ENCODE measurements at places on chromosomes 16 and 17. TPM values are rescaled to one million over a fixed set of nuclear protein-coding genes. Genes with fewer than 3 reads are reported as not detected.
A peak's percentile ranks its signal among the peaks of the same experiment; 100 is the strongest.

DNA sequence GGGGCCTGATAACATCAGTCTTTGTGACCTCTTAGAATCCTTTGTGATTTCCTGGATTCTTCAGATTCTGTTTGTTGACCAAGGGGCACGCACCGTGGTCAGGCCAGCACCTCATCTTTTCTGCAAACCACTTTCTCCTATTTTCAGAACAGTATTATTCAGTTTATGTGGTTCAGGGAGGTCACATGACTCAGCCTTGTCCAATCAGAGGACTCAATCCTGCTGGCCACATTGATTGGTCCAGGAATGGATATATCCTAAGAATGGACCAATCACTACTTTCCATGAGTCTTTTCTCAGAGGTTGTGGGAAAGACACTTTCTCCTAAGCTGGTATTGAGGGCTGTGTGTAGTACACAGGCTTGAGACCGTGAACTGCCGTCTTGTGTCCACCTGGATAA is 123.1 kb upstream of the EEF2KMT start:
- no peaks in the 10 kb centered on the region for H3K27me3 ChIP-seq
- H3K27ac ChIP-seq, result no peak overlapping the region
- H3K4me3 ChIP-seq, result no peak overlapping the region
- no peaks in the 10 kb centered on the region for H3K36me3 ChIP-seq
- no peaks in the 10 kb centered on the region for H3K4me1 ChIP-seq
- no peak for DNase-seq

The TBC1D3G gene
- total RNA-seq, result not detected

DNA sequence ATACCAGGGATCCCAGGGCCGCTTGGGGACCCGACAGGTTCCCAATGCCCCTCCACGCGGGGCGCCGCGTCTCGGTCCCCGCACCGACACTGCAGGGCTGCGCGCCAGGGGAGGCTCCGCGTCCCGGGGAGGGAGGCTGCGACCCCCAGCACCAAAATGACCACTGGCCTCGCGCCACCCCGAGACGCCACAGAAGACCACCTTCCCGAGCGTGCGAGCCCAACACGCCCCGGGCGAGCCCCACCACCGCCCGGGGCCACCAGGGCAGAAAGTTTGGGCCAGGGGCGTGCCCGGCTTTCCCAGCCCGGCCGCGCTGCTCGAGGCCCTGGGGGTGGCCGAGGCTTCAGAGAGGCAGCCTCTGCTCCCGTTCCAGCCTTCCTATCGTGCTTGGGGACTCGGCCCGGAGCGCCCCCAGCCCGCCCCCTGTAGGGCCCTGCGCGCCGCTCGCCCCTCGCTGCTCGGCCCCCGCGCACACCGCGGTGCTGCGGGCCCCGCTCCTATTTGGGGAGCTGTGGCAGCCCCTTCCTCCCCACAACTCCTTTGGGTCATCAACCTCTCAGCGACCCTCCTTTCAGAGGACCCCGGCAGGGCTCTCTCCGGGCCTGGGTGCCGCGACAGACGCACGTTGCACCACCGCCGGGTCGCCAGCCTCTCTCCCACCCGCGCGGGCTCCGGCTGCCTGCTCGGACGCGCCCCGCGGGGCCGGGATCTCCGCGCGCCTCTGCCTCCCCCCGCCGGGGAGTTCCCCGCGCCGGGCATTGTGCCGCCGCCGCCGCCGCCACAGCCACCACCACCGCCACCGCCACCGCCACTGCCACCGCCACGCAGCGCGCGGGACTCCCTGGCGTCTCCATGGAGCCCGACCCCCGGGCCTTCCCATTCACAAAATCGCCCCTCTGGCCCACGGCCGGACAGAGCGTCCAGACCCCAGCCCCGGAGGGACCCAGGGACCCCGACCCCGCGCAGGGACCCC is 892 bp downstream of the RBFOX3 start:
- no peaks in the 10 kb centered on the region for H3K27me3 ChIP-seq
- no peak for DNase-seq
- no peaks in the 10 kb centered on the region for H3K36me3 ChIP-seq
- H3K27ac ChIP-seq, result no peak overlapping the region

The CA5A gene
- not detected for total RNA-seq

- H3K4me1 ChIP-seq, result peaks cover 7% of the 10 kb centered on the region
- H3K36me3 ChIP-seq, result peaks cover 20% of the 10 kb centered on the region
- H3K27me3 ChIP-seq, result no peaks in the 10 kb centered on the region
- H3K4me3 ChIP-seq, result no peak overlapping the region
Measured at GRCh38 chr16:57430955-57431354, 16.2 kb downstream of the CIAPIN1 start.

GRCh38 chr16:14344292-14344691 is 273.2 kb downstream of the MRTFB start:
- H3K27me3 ChIP-seq, result no peaks in the 10 kb centered on the region
- H3K36me3 ChIP-seq, result no peaks in the 10 kb centered on the region
- no peak overlapping the region for H3K27ac ChIP-seq
- H3K4me3 ChIP-seq, result no peak overlapping the region

The CAPN15 gene
- total RNA-seq, result 48.0 TPM

GRCh38 chr17:30236766-30237165 is 1.3 kb upstream of the SLC6A4 start:
- H3K4me1 ChIP-seq, result peaks cover 17% of the 10 kb centered on the region
- H3K36me3 ChIP-seq, result no peaks in the 10 kb centered on the region
- H3K4me3 ChIP-seq, result no peak overlapping the region
- no peaks in the 10 kb centered on the region for H3K27me3 ChIP-seq

DNA sequence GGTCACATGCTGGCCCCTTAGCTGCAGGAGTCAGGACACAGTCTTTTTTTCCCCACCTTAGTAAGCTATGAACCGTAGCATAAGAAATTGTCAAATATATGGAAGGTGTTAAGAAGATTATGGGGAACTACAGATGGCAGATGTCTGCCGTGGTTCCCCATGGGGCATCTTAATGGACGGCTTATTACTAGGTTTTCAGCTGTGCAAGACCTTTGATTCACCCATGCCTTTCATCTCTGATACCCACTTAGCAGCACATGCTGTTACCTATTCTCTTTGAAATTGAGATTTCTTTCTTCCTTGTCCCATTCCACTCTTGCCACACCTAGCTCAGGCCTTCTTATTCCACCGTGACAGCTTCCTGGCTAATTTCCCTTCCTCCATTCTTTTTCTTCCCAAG is 70.7 kb downstream of the RPTOR start:
- H3K36me3 ChIP-seq, result no peaks in the 10 kb centered on the region
- H3K27me3 ChIP-seq, result no peaks in the 10 kb centered on the region
- no peak overlapping the region for H3K27ac ChIP-seq
- H3K4me3 ChIP-seq, result no peak overlapping the region
- DNase-seq, result no peak

- peaks cover 70% of the 10 kb centered on the region for H3K4me1 ChIP-seq
- H3K27me3 ChIP-seq, result no peaks in the 10 kb centered on the region
- H3K36me3 ChIP-seq, result no peaks in the 10 kb centered on the region
- peak within 1 kb of the TSS; percentile 70 for H3K4me3 ChIP-seq
- H3K27ac ChIP-seq, result peak within 1 kb of the TSS; percentile 73
Measured at GRCh38 chr17:50150354-50151040, at the start of gene PPP1R9B. Gene PPP1R9B, minus strand, starts transcription at chr17:50150677. Its CDS starts 164 bp downstream, at chr17:50150513.

The GINS2 gene
- total RNA-seq, result 0.26 TPM

GRCh38 chr16:78057803-78058564 is 35.6 kb downstream of the CLEC3A start:
- H3K27me3 ChIP-seq, result no peaks in the 10 kb centered on the region
- H3K4me3 ChIP-seq, result no peak overlapping the region
- DNase-seq, result no peak
- no peak overlapping the region for H3K27ac ChIP-seq
- H3K36me3 ChIP-seq, result no peaks in the 10 kb centered on the region

The NRN1L gene
- total RNA-seq, result not detected
